ENCODE measurements at places on chromosomes 1 and 21.

GRCh38 chr1:56645677-56646305, 677 bp downstream of the PRKAA2 start:
- DNase-seq = peak; percentile 48

DNA sequence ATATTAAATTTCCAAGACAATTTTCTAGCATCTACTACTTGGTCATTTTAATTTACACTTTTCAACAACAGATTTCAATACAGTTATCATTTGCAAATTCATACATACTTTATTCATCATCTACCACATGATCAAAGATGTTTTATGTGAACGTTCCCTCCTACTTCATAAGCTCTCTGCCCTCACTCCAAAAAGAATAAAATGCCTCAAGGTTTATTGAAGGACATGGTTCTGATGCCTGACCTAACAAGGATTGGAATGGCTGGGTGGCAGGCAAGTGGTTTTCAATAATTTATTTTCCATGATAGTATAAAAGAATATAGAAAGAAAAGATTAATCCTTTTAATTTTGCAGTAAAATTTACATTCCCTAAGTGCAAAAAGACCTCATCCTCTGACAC, 5.4 kb downstream of the CDKN2C start:
- DNase-seq = no peak

- no peak for DNase-seq
These were observed 248.0 kb upstream of the FOXD3 start for GRCh38 chr1:63074321-63074720.

GRCh38 chr21:32276671-32277070, 2.2 kb downstream of the MIS18A start:
- DNase-seq = no peak

GRCh38 chr1:202989879-202990278, 17.3 kb upstream of the TMEM183A start:
- no peak for DNase-seq

DNA sequence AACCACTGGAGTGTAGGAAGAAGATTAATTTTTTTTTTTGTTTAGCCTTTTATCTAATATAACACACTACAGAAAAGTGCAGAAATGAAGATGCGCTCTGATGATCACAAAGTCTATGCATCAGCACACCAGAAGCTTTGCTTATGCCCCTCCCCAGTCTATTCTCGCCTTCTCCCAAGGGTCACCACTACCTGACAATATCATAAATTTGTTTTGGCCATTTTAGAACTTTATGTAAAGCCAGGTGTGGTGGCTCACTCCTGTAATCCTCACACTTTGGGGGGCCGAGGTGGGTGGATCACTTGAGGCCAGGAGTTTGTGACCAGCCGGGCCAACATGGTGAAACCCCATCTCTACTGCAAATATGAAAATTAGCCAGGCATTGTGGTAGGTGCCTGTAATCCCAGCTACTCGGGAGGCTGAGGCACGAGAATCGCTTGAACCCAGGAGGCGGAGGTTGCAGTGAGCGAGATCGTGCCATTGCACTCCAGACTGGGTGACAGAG, 231.3 kb downstream of the FOXD2 start:
- DNase-seq = no peak

DNA sequence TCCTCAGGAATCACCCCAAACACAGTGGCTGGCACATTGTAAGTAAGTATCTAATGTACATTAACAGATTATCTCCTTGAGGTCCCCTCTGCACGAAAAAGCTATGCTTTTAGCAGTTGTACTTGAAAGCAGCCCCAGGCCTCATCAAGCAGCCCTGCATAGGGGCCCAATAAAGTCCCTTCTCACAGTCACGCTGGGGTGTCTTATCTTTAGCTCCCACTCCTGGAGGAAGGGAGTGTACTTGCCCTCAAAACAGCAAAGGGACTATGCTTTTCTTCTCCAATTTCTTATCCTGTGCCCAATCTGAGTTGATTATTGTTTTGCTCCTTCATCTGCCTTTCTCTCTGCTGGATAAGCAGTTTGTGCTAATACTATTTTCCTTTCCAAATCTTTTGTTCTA, 168.8 kb upstream of the PLXNA2 start:
- DNase-seq = no peak

- no peak for DNase-seq
These were observed 29.1 kb upstream of the CNN3 start for GRCh38 chr1:94955767-94956632.

GRCh38 chr1:225209153-225209552, 218.7 kb downstream of the LBR start:
- no peak for DNase-seq

- no peak for DNase-seq
These were observed 21.1 kb downstream of the SYNC start for GRCh38 chr1:32681509-32681908.

GRCh38 chr21:25809013-25809412, 74.2 kb downstream of the GABPA start:
- no peak for DNase-seq

GRCh38 chr1:3598522-3599285, 12.6 kb downstream of the MEGF6 start:
- DNase-seq = peak; percentile 90

DNA sequence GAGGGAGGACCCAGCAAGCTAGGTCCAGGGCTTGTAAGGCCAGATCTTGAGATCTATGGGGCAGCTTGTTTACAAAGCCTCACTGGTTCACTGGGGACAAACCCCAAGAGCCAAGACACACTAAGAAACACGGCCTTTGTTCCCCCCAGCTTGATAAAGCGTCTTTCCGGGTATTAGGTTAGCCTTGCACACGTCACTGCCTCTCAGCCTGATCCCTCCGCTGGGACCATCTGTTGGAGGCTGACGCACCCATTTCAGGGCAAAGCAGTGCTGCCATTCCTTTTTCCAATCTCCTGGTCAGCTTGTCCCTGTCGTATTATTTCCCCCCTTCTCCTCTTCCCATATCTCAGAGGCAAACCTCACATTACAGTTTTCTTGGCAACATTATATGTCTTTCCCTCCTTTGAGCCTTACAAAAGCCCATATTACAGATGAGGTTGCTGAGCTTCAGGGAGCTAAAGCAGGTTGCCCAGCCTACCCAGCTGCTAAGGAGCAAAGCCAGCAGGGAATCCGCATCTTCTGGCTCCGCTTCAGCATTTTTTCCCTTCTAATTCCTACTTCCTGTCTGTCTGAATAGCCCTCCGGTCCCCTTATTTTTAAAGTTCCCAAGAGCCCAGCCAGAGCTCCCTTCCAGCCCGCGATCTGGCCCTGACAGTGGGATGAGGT, 4.1 kb downstream of the HEYL start:
- no peak for DNase-seq

- peak; percentile 99 for DNase-seq
These were observed at the start of gene SERINC2 for GRCh38 chr1:31412732-31413404. TSS of gene SERINC2 (plus strand) at chr1:31413213. CDS start at chr1:31413266, 53 bp downstream.
